ENCODE measurements at places on chromosomes 5 and 9.
A peak's percentile ranks its signal among the peaks of the same experiment; 100 is the strongest.

DNA sequence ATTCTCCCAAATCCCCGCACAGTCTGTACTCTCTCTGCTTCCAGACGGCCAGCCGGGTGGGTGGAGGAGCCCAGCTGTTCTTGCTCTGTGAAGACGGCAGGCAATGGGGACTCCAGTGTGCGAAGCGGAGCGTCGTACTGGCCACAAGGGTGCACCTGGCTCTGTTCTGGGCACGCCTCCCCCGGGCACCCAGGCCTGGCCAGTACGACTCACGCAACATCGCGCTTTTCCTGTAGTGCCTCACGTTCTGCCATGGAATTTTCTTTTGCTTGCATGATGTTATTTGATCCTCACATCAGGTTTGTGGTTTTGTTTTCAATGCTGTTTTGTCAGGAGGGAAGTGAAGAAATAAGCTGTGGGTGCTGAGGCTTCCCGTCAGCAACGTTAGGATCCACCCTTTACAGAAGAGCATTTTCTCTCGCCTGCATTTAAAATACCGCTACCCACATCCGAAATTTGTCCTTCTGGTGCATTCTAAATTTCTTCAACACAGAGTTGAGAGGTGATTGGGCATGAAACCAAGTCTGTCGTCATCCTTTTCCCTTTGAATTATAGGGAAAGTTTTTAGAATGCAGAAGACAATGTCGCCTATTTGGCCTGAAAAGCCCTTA lies 311.7 kb downstream of the TRIM36 start:
- DNase-seq, result no peak

DNA sequence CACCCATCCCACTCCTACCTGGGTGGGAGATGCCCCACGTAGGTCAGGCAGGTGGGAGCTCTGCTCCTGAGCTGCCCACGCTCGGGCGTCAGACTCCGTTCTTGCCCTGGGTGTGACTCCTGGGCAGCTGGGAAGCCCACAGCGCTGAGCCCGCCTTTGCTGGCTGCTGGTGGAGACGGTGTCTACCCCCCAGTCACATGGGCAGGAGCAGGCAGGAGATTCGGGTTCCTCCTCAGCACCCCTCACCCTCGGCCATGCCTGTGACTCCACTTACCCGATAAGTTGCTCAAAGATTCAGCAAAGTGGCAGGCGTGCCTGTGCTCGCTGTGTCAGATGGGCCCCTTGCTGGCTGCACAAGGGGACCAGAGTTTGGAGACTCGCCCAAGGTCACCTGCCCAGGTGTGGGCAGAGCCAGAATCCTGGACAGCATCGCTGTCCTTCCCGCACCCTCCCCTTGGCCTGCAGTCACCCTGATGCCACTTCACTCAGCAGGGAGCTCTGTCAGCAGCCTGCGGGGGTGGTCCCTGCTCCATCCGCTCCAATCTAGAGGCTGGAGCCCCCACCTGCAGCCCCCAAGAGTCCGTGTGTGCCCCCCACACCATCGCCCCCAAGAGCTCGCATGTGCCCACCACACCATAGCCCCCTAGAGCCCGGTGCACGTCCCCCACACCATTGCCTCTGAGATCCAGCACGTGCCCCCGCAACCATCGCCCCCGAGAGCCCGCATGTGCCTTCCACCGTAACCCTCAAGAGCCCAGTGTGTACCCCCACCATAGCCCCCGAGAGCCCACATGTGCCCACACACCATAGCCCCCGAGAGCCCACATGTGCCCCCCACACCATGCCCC lies 4.2 kb downstream of the LCN1 start:
- DNase-seq, result no peak

DNA sequence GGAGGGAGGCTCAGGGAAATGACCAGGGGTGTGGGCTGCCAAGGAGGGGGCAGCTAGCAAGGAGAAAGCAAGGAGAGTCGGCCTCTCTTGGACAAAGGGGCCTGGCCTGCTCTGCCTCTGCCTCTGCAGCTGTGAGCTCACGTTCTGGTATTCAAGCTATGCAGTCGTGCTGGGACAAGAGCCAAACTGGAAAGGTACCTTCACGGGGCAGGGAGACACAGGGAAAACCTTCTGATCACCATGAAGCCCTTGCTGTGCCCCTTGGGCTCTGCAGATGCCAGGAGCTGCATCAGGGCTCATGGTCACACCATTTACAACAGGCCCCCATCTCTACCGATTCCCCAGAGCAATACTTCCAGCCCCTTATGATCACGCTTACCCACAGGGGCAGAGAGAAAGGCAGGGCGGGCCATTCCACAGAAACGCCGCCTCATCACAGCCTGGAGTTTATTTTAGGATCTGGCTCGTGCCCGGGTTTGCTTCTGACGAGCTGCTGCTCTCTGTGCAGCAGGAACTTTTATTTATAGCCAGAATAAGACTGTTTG lies 63.2 kb downstream of the PRRT1B start:
- peak; percentile 86 for DNase-seq

- no peak for DNase-seq
These were observed 136.5 kb upstream of the LIFR start for GRCh38 chr5:38692781-38693527.

DNA sequence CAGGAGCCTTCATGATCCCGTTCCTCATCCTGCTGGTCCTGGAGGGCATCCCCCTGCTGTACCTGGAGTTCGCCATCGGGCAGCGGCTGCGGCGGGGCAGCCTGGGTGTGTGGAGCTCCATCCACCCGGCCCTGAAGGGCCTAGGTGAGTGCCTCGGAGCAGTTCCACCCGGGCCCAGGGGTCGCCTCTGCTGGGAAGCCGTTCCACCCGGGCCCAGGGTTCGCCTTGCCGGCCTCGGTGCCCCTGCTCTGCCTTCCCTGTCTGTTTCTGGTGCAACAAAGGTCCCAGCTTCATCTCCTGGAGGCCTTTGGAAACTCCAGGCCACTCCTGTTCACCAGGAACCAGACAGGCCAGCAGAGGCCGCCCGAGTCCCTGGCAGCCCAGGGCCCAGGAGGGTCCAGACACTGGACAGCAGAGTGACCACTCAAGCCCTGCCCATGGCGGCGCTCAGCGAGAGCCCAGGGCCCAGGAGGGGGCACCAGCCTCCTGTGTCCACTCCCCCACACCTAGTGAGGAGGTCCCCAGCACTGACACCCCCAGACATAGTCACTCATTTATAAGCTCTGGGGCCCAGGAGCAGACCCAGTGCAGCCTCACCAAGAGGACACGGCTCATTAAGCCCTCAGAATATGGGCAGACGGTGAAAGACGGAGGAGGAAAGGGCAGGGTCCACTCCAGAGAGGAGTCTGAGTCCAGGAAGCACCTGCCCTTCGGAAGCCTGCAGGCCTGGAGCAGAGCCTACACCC lies 7.5 kb downstream of the SLC6A19 start:
- DNase-seq, result no peak

- no peak for DNase-seq
These were observed 11.3 kb downstream of the OXCT1 start for GRCh38 chr5:41858890-41859289.

DNA sequence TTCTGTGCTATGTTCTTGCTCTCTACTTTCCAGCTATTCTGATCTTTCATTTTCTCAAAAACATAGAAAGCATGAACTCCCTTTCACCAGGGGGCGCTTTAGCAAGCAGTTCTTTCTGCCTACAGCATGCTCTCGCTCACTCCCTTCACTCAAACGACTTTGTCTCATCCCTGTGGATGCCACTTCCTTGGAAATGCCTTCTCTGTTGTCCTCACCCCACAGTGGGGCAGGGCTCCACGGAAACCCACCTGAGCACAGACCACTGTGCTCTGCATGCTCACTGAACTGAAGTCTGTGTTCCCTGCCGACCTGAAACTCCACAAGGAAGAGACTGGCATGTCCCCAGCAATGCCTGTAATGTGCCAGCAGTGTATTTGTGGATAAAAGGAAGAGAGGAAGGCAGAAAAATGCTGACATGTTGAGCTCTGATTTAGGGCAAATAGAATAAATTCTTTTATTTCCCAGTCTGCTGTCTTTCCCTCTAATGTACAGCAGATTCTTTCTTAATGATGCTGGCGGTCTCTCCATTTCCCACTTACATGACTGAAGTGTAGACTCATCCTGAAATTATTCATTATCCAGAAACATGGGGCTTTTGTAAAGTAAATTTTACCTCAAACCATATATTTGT lies 4.9 kb upstream of the ROR2 start:
- DNase-seq, result peak; percentile 75

- no peak for DNase-seq
These were observed 391.1 kb downstream of the ADGRV1 start for GRCh38 chr5:90949469-90950358.

DNA sequence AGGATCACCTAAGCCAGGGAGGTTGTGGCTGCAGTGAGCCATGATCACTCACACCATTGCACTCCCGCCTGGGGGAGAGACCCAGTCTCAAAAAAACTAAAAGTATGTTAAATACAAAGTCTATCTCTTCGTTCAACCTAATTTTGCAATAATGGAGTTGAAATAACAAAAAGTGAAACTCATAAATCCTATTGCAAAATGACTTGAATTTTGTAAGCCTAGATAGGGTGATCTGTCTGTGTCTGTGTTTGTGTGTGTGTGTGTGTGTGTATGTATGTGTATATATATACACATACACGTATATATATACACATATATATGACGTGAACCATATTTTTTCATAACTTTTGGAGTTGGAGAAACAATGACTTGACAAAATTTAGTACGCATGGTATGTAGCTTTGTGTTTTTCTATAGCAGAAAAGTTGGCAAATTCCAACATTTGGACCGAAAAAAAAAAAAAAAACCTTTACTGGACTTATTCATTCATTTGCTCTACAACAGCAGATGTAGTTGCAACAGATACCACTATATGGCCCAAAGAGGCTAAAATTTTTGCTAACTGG lies 76.9 kb upstream of the CDH6 start:
- DNase-seq, result no peak

DNA sequence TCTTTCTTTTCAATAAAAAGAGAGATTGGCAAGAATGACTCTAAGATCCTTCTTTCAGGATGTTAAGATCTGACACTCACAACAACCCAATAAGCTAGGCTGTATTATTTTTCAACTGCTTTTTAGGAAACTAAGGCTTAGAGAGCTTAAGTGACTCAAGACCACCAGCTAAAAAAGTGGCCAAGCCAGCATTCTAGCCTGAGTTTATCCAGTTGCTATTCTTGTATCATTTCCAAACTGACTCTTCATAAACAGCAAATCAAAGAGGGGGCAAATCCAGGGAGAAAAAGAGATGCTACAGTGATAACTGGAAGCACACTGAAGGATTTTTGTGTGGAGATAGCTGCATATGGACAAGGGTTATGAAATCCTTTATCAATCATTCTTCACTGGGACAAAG lies 47.1 kb downstream of the TMEM252 start:
- DNase-seq, result no peak

DNA sequence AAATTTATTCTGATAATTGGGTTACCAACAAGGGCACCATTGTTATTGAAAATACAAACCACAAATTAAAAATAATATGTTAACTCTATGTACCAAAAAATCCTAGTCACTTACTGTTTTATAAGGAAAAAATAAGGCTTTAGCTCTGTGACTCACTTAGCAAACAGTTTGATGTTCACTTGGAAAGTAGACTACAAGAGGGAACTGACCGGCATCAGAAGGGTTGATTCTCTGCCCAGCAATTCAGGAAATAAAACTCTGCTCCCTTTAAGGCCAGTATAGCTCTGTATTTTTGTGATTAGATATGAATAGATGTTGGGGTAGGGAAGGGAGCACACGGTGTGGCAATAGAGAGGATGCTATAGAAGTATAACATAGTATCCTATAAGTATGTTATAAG lies 671.3 kb downstream of the LRRC70 start:
- no peak for DNase-seq

- no peak for DNase-seq
These were observed 11.3 kb downstream of the AFAP1L1 start for GRCh38 chr5:149282966-149283332.

DNA sequence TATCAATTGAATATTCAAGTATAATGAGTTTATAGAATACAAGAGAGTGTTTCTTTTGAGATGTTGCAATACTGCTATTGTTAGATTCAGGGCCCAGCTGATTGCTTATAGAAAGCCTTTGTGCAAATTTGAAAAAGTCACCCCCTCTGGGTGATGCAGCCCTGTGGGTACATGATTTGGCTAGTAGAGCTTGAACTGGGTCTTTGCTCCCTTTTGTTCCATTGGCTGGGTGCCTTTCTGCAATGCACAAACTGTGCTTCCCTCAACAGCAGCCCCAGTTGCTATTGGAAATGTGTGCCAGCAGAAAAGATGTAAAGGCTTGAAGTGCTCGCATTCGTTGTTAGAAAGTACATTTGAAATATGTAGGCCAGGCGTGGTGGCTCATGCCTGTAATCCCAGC lies 61.8 kb upstream of the CEMIP2 start:
- DNase-seq, result no peak

GRCh38 chr9:136728080-136728547 lies 14.6 kb downstream of the LCN10 start:
- DNase-seq, result peak; percentile 88

GRCh38 chr5:68729678-68730077 lies 364.1 kb upstream of the SLC30A5 start:
- DNase-seq, result no peak

- DNase-seq, result no peak
These were observed 46.2 kb downstream of the SPRY4 start for GRCh38 chr5:142278627-142279026.

DNA sequence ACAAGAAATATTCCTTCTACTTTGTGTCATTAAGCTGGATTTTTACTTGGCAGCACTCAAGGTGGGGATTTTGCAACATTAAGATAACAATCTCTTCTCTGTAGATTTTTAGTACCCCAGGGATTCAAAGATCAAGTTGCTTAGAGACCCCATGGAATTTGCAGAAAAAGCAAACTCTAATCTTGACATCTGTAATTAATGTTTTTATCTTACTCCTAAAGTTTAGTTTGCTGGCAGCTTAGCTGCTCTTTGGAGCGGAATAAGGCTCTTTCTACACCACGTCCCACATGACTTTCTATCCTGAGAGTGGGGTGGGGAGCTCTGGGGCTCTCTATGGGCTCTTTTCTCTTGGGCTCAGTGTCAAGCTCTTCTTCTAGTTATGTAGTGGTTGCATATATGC lies 21.7 kb upstream of the SPDL1 start:
- no peak for DNase-seq

GRCh38 chr5:112293587-112293986 lies 125.5 kb downstream of the EPB41L4A start:
- DNase-seq, result no peak

GRCh38 chr5:136427426-136427825 lies 62.1 kb upstream of the TRPC7 start:
- DNase-seq, result no peak

Data from HFFc6 (cell line).